GM12864 (cell line): ENCODE measurements at places on chromosomes 5 and 9.

GRCh38 chr5:149340920-149341319, 4.4 kb upstream of the GRPEL2 start:
- no peak for DNase-seq

GRCh38 chr5:68780299-68780955, 313.4 kb upstream of the SLC30A5 start:
- no peak for DNase-seq

DNA sequence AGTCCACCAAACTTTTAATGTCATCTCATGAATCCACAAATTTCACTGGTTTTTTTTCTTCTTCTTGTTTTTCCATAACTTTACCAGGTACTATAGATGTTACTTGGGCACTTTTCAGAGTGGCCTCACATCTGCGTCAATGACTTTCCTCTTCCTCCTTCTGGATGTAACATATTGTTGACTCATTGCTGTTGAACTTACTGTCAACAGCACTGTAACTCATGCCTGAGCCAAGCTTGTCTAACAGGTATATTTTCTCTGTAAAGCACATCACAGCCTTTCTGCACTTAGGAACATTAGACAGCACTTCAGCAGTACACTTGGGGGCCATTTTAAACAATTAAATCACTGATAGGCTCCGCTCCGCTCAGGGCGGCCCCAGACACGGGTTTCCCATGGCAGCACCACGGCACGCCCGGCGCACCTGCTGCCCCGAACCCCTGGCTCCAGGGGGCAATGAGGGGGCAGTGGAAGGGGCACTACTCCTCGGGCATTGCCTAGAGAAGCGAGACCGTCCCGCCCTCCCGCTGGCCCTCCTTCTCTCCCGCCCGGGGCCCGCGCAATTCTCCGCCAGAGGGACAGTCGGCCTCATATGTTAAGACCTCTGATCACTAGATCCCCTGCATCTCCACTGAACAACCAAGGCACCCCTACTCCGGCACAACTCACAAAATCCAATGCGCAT, 41.9 kb upstream of the SPATA31C2 start:
- DNase-seq, result no peak

DNA sequence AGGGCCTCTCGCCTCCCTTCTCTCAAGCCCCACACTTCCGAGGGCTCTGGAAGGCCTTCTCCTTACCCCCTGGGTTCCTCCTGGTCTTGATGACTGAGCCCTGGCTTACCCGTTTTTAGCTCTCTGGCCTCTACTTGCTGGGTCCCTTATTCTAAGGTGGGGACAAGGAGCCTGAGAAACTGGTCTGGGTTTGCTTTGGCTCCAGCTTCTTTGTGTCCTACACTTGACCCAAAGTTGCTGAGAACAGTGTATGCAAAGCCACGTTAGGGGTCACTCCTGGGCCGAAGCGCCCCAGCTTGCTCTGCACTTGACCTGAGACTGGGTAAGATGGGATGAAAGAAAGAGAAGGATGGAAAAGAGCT, 788 bp downstream of the ZNF346 start:
- no peak for DNase-seq

DNA sequence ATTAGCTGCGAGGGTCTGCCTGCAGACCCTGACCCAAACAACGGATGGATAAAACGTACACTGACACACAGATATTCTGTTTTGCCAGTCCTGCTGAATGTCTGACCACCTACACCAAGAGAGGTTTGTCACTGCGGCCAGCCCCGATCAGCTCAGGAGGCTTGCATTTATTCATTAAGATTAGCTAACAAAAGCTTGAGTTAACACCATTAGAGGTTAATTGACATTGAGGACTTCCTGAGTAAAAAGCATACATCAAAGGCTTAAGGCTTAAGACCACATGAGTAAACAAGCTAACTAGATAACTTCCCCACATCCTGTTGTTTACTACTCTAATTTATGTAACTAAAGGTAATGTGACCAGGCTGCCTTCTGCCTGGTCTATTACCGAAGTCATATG, 198.1 kb upstream of the TRPC7 start:
- DNase-seq, result no peak
